NCI-H187 (cell line): ENCODE measurements at places on chromosomes 4 and X.

DNA sequence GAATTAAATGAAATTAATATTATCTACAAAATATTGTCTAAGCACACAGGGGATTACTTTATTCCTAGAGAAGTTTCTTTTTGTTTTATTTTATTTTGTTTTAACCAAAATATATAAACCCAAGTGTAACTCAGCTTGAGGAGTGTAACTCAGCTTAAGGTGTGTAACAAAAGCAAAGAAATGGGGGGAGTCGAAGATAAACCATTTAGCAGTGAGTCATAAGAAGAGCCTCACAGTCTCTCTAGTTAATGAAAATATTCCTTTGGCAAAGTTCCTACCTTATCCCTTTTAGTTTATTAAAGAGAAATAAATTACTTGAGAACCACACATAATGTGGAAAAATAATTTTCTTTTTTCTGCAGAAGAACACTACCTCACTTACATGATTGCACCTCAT is 261.8 kb downstream of the KCTD8 start:
- DNase-seq: no peak

DNA sequence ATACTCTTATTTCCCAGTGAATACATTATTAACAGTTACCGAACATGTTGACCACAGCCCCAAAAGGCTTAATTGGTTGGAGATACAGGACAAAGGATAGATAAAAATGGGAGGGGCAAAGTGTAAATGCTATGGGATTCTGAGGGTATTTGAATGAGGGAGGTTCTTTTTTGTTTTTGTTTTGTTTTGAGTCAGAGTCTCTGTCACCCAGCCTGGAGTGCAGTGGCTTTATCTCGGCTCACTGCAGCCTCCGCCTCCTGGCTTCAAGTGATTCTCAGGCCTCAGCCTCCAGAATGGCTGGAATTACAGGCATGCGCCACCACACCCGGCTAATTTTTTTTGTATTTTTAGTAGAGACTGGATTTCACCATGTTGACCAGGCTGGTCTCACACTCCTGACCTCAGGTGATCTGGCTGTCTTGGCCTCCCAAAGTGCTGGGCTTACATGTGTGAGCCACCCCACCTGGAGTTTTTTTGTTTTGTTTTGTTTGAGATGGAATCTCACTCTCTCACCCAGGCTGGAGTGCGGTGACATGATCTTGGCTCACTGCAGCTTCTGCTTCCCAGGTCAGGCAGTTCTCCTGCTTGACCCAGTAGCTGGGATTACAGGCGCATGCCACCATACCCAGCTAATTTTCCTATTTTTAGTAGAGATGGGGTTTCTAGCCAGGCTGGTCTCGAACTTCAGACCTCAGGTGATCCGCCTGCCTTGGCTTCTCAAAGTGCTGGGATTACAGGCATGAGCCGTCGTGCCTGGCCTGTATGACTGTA is 9.0 kb downstream of the UBE2K start:
- DNase-seq: no peak

DNA sequence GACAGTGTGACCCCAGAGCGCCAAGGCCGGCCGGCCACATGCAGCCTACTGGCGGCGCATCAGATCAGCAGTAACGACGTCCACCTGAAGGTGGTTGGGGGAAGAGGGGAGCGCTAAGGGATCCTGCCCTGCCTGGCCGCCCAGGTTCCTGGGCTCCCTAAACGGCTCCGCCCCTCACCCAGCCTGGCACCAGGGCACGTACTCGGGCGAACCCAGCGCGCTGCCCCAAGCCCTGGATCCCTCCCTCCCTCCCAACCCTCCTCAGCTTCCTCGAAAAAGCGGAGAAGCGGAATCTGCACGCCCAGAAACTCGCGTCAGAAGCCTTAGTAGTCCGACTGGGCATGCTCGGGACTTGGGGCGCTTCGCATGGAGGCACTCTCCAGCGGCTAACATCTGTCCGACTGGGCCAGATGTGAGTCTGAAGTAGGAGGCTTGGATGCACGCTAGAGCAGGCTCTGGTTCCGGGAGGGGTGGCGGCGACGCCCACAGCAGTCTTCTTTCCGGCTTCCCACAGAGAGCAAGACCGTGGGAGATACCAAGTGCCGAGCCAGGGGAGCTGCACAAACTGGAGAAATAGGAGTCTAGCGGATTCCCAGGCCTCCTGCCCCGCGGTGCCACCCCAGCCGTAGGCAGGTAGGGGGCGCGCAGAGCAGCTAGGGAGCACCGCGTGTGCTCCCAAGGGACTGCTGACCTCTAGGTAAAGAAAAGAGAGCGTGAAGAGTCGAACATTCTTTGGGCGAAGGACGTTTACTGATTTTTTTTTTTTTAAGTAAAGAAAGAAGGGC is 114.3 kb upstream of the TEX13C start:
- DNase-seq: no peak

DNA sequence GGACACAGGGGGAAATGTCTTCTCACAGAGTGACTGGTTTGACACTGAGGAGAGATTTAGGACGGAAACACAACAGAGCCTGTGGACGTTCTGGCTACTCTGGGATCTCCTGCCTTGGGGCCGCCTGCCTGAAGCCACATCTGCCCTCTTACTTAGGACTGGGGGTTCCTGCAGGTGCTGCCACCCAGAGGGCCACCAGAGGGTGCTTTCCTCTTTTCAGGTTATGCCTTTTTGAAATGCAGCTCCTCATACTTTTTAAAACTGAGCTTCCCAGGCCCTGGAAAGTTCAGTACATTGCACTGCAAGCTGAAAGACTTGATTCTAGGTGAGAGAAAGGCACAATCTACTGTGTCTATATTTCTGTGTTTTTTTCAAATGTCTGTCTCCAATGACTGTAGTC is 92.2 kb upstream of the PGRMC2 start:
- DNase-seq: no peak

- DNase-seq: no peak
Measured at GRCh38 chrX:151973060-151973661, 1.3 kb downstream of the GABRE start.

DNA sequence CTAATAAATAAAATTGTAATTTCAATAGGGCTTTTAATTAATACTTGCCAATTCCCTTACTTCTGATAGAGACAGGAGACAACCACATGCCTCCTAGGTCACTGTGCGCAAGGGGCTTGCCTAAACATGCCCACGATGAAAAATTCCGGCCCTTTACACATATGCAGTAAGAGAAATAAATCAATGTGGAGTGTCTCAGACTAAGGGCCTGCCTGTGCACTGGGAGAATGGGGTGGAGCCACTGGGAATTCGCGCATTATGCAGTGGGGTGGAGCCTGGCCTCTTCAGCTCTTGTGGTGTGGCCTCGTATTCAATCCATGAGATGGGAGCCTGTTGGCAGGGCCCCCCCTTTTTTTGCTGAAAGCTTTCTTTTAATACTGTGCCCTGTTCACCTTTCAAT is 484.5 kb downstream of the PDGFC start:
- DNase-seq: no peak

- DNase-seq: no peak
Measured at GRCh38 chr4:140738139-140738538, 18.0 kb downstream of the TBC1D9 start.

- no peak for DNase-seq
Measured at GRCh38 chrX:107199491-107199890, 6.7 kb downstream of the NUP62CL start.

DNA sequence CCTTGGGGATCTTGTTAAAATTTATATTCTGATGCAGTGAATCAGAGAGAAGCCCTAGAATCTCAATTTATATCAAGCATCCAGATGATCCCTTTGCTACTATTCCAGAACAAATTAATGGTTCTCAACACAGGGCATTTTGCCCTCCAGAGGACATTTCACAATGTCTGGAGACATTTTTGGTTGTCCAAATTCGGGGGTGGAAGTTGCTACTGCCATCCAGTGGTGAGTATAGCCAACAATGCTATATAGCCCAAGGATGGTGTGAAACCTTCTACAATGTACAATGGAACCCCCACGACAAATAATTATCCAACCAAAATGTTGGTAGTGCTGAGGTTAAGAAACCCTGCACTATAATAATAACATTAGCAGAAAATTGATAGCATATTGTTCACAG is 2440.0 kb downstream of the PCDH7 start:
- DNase-seq: no peak

DNA sequence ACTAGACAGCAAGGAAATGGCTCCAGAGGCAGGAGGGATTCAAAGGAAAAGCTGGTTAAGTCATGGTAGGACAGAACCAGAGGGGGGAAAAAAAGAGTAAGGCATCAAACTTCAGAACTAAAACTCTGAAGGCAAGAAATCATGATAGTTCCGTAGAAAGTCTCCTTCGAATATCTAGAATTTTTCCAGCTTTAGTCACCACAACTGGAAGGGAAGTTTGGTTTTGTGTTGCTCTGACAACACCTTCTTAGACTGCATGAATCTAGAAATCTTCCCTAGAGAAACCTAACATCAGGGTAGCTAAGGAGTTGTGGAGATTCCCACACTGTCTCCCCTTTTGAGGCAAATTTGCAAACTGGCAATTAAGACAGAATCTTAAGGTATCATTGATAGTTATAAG is 33.7 kb downstream of the AMMECR1 start:
- no peak for DNase-seq
